Mesendoderm (in vitro differentiated cells): ENCODE measurements at places on chromosomes 11 and 22.

DNA sequence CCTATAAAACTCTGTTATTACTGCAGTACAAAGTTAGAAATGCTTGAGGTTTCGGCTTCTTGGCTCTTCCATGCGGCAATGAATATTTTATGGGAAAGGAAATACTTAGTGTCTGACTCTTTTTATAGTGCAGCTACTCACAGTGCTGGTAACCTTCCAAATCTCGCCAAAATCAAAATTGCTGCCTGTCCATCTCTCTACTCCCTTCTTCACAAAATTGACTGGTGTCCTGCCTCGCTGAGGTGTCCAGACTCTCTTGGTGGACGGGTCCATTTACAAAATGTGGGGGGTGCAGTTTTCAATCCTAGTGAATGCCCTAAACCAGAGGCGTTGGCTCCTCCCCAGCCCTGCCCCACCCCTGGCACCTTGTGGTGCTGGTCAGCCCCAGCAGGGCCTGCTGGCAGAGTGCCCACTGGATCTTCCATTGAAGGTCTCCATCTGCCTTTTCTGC is 73.5 kb downstream of the ZBTB16 start:
- H3K4me1 ChIP-seq = peaks cover 9% of the 10 kb centered on the region
- H3K27ac ChIP-seq = no peak overlapping the region
- no peak for DNase-seq
- peaks cover 2% of the 10 kb centered on the region for H3K27me3 ChIP-seq
- H3K4me3 ChIP-seq = no peak overlapping the region

GRCh38 chr22:36497910-36498665 is 8.8 kb downstream of the FOXRED2 start:
- no peaks in the 10 kb centered on the region for H3K4me1 ChIP-seq
- H3K27me3 ChIP-seq = no peaks in the 10 kb centered on the region
- no peak overlapping the region for H3K4me3 ChIP-seq
- peak; percentile 36 for DNase-seq
- no peak overlapping the region for H3K27ac ChIP-seq

DNA sequence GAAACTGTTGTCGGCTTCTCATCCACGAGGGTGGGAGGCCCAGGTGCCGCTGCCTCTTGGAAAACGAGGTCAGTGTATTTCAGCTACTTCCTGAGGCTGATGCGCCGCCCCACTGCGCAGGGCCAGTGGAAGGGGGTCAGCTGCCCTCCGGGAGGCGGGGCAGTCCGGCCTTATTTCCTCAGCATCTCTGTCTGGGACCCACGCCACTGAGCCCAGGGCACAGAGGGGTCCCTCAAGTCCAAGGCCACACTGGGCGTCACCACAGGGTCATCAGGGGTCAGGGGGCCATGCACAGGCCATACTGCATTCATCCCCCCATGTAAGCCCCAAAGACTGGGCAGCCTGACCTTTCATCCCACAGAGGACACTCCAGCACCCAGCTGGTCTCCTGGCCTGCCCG is 12.1 kb downstream of the RTN4R start:
- H3K4me1 ChIP-seq = no peaks in the 10 kb centered on the region
- no peak overlapping the region for H3K27ac ChIP-seq
- no peaks in the 10 kb centered on the region for H3K36me3 ChIP-seq

- H3K27ac ChIP-seq = no peak overlapping the region
- DNase-seq = no peak
- H3K36me3 ChIP-seq = no peaks in the 10 kb centered on the region
- H3K4me3 ChIP-seq = no peak overlapping the region
- H3K27me3 ChIP-seq = peaks cover 8% of the 10 kb centered on the region
Measured at GRCh38 chr22:29309332-29310064, 3.0 kb downstream of the GAS2L1 start.

- H3K4me1 ChIP-seq = no peaks in the 10 kb centered on the region
- no peaks in the 10 kb centered on the region for H3K36me3 ChIP-seq
- no peak overlapping the region for H3K4me3 ChIP-seq
- H3K27me3 ChIP-seq = no peaks in the 10 kb centered on the region
- no peak for DNase-seq
- no peak overlapping the region for H3K27ac ChIP-seq
Measured at GRCh38 chr11:130442737-130443136, 5.7 kb upstream of the ADAMTS15 start.

DNA sequence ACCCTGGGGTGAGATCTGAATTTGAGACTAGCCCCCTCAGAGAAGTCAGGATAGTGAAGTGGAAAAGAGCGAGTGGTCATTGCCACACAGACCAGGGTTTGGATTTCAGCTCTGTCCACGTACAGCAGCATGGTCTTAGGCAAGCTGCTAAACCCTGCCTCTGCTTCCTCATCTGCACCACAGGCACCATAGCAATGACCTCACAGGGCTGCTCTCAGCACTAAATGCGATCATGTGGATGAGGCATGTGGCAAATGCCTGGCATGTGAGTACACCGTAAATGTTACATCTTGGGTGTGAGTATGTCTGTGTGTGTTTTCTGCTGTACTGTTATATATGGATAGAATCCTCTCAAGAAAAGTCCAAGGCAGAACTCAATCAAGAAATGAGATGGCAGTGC is 15.8 kb downstream of the NAV2 start:
- no peak overlapping the region for H3K27ac ChIP-seq
- H3K27me3 ChIP-seq = no peaks in the 10 kb centered on the region
- H3K4me3 ChIP-seq = no peak overlapping the region
- DNase-seq = peak; percentile 33
- no peaks in the 10 kb centered on the region for H3K4me1 ChIP-seq
